Activated CD4-positive, alpha-beta T cell treated with anti-CD3 and anti-CD28 coated beads, Interleukin-2, amount 50 U/mL, for 1 hour (primary cell): ENCODE measurements at places on chromosomes 16 and 17.

DNA sequence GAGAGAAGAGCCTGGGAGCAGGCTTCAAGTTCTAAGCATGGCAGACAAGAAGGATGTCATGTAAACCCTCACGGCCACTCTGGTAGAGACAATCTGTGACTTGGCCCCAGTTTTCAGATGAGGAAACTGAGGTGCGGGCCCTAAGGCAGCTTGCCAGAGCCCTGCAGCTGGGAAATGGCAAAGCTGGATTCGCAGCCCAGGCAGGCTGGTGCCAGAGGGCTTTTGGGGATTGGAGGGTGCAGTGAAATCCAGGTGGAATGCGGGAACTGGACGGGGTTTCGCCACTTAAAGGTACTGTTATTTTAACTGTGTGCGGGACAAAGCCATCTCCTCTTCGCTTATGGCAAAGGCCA is 477 bp upstream of the OSGIN1 start:
- DNase-seq: no peak

DNA sequence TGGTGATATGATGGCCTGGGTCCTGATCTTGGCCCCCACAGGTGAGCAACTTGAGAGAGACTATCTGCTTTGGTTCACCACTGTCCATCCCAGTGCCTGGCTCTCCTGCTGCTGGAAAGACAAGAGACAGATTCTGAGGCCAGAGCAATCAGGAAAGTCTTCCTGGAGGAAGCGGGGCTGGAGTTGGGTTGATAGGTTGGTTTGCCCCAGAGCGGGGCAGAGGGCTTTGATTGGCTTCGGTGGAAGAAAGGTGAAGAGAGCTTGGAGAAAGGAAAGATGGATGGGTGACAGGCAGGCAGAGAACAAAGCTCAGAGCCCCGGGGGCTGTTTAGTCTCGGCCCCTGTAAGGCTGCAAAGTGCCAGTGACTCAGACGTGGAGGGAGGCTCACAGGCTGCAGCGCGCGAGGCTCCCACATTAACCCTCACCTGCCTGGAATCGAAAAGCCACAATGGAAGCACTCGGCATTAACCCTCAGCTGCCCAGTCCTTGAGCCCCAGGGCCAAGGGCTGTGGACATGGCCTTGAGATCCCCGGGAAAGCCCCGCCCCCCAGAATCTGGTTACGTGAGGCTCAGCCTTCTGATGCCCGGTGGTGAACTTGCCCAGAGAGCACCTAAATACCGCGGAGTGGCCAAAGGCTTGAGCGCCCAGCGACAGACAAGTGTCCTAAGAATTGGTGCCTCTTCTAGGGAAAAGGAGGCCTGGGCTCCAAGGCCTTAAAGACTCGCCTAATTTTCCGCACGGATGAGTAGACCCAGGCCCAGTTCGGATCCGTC is 996 bp upstream of the CPNE2 start:
- no peak for DNase-seq

DNA sequence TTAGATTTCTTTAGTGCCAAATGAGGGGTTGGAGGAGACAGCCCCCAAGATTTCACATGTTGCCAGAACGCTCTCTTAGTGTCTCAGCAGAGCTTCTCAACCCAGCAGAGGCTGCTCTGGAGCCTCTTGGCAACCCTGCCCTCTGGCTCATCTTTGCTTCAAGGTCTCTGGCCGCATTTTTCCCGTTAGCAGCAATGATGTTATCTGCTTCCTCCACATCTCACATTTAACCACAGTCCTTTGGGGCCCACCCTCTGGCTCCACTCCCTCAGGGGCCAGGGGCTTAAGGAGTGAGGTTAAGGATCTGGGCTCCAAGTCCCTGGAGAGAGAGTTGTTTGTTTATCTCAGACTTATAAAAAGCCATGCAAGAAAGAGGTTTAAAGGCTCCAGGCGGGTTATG is 3.3 kb upstream of the XYLT1 start:
- DNase-seq: no peak

DNA sequence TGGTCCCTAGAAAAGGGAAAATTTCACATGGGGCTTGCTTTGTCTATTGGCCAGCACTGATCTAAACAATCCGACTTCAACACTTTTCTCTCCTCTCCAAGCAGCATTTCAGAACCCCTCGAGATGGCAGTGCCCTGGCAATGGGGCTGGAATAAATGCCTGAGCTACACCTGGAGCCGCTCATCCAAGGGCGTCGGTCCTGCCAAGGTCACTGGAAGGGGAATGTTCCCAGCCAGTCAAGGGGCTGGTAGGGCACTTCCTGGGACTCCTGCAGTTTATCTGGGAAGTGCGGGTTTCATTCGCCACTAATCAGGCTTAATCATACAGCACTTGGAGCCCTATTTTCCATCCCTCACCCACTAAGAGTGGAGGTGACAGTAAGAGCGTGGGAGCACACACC is 17.1 kb downstream of the MEAK7 start:
- no peak for DNase-seq
